Stomach (tissue), 19 donors: ENCODE measurements at places on chromosomes 11 and 22. TPM values are rescaled to one million over a fixed set of nuclear protein-coding genes. Genes with fewer than 3 reads are reported as not detected.

SLC22A24 gene
- total RNA-seq, result not detected

OLFML1 gene
- total RNA-seq, result not detected

PNPLA3 gene
- 0.73 TPM for total RNA-seq

OR56A1 gene
- not detected for total RNA-seq

MS4A1 gene
- 0.29 TPM for total RNA-seq

MS4A6A gene
- total RNA-seq, result 12.7 TPM

- no peaks in the 10 kb centered on the region for H3K36me3 ChIP-seq
- no peaks in the 10 kb centered on the region for H3K4me1 ChIP-seq
- H3K27me3 ChIP-seq, result no peaks in the 10 kb centered on the region
- DNase-seq, result no peak
- no peak overlapping the region for H3K4me3 ChIP-seq
These were observed 144.4 kb downstream of the NCAM1 start for GRCh38 chr11:113105592-113105991.
